ENCODE measurements at places on chromosomes 12 and 14.
A peak's percentile ranks its signal among the peaks of the same experiment; 100 is the strongest.

DNA sequence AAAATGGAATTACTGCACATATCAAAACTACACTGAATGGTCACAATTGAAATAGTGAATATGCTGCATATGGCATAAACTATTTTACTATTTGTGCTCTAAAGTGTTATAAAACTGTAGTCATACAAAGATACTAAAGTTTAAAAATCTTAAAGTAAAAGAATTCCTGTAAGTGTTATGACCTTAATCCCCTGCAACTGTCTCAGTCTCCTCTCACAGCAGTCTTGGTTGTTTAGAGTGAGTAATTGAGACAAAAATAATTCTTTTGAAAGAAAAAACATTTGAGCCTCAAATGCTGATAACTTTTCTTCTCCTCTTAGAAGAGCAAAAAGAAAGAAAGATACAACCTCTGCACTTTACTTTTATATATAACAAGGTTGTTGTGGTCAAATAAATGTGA is 99.9 kb downstream of the SYT1 start:
- H3K4me3 ChIP-seq = no peak overlapping the region
- H3K27ac ChIP-seq = no peak overlapping the region
- DNase-seq = no peak

DNA sequence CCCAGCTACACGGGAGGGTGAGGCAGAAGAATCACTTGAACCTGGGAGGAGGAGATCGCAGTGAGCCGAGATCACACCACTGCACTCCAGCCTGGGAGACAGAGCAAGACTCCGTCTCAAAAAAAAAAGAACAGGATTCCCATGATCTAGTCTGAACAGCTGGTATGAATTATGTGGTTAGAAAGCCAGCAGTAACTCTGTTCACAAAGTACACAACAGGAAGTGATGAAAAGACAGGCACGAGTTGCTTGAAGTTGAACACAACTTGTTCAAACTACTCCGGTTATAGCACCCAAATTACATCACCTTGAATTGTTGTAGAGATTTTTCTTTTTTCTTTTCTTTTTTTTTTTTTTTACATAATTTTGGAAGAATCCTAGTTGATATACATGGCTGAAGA is 238.8 kb upstream of the RGS6 start:
- H3K36me3 ChIP-seq = peaks cover 4% of the 10 kb centered on the region
- H3K4me3 ChIP-seq = no peak overlapping the region
- H3K4me1 ChIP-seq = peaks cover 9% of the 10 kb centered on the region
- H3K27ac ChIP-seq = no peak overlapping the region

GRCh38 chr14:29800961-29801360 is 126.7 kb downstream of the PRKD1 start:
- DNase-seq = no peak
- no peaks in the 10 kb centered on the region for H3K4me1 ChIP-seq
- no peak overlapping the region for H3K27ac ChIP-seq
- no peak overlapping the region for H3K4me3 ChIP-seq
- no peaks in the 10 kb centered on the region for H3K27me3 ChIP-seq
- H3K36me3 ChIP-seq = no peaks in the 10 kb centered on the region

- H3K27me3 ChIP-seq = no peaks in the 10 kb centered on the region
- H3K27ac ChIP-seq = peak overlapping the region; percentile 20
These were observed 24.6 kb upstream of the MGP start for GRCh38 chr12:14910090-14910915.

DNA sequence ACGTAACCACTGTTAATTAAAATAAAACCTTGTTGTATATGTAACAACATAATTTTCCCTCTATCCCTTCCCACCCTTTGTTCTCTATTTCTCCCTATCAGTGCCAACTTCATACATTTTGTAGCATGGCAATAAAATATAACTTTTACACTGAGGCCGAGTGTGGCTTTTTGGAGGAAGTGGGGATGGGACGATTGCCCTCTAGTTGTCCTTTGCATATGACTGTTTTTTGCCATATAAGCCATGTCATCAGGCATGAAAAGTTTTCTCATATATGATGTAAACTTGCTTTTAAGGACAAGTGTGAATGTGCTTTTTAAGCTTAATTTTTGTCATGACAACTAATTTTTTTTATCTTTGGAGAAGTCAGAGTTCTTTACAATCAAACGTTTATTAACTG is 6.2 kb upstream of the CCT2 start:
- H3K27me3 ChIP-seq = no peaks in the 10 kb centered on the region
- H3K4me1 ChIP-seq = no peaks in the 10 kb centered on the region
- H3K36me3 ChIP-seq = peaks cover 4% of the 10 kb centered on the region
- no peak for DNase-seq
- H3K4me3 ChIP-seq = no peak overlapping the region

- no peak overlapping the region for H3K4me3 ChIP-seq
- H3K27ac ChIP-seq = no peak overlapping the region
- no peaks in the 10 kb centered on the region for H3K36me3 ChIP-seq
These were observed 67.7 kb upstream of the CPM start for GRCh38 chr12:69000540-69001243.

- H3K36me3 ChIP-seq = peaks cover 1% of the 10 kb centered on the region
- DNase-seq = no peak
- H3K27ac ChIP-seq = no peak overlapping the region
- no peaks in the 10 kb centered on the region for H3K27me3 ChIP-seq
These were observed 16.6 kb upstream of the IFI27L2 start for GRCh38 chr14:94145902-94146527.

DNA sequence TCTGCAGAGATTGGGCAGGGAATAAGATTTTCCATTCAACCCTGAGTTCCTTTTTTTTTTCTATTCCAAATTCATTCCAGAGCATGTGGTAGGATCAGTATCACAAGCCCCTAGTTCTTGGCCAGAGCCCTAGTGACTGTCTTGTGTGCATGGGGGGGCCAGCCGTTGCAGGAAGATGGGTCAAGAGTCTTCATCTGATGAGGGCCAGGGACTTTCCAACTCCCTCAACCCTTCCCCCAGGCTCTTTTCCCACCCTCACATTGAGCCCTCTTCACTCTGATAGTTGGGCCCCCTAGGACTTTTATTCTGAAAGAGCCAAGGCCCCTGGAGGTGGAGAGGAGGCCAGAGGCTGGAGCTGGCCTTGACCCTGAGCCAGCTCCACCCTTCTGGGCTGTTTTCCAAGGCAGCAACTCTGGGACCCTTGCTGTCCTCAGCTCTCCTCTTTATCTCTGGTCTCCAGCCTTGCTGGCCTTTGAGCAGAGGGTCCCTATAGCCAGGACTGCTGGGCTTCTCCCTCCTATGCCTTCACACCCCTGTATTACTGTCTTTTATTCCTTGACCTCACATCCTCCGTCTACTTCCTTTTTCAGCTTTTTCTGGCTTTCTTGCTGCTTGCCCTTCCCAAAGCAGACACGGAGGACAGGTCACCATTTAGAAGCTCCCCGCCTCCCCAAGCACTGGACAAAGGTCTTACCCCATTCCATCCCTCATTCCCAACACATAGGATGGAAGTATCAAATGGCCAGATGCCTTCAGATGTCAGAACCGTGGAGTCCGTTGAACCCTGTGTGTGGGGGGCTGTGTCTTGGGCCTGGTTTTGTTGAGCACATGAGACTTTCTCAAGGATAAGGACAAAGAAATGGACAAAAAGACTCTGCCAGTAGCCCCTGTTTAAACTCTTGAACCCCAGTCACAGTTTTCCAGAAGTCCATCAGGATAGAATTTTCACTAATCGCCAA is 5.6 kb downstream of the RBP5 start:
- no peaks in the 10 kb centered on the region for H3K4me1 ChIP-seq
- no peaks in the 10 kb centered on the region for H3K27me3 ChIP-seq
- no peak for DNase-seq
- H3K4me3 ChIP-seq = no peak overlapping the region
- H3K27ac ChIP-seq = no peak overlapping the region
- H3K36me3 ChIP-seq = peaks cover 2% of the 10 kb centered on the region

- peaks cover 13% of the 10 kb centered on the region for H3K4me1 ChIP-seq
- DNase-seq = no peak
- no peak overlapping the region for H3K27ac ChIP-seq
- H3K27me3 ChIP-seq = no peaks in the 10 kb centered on the region
- H3K4me3 ChIP-seq = no peak overlapping the region
These were observed 15.3 kb upstream of the SPIC start for GRCh38 chr12:101459642-101460346.

GRCh38 chr12:21065845-21066244 is 65.1 kb upstream of the SLCO1B1 start:
- H3K27me3 ChIP-seq = no peaks in the 10 kb centered on the region
- no peaks in the 10 kb centered on the region for H3K4me1 ChIP-seq
- no peak overlapping the region for H3K27ac ChIP-seq
- no peak overlapping the region for H3K4me3 ChIP-seq
- DNase-seq = no peak

- peaks cover 15% of the 10 kb centered on the region for H3K36me3 ChIP-seq
- H3K4me1 ChIP-seq = peaks cover 31% of the 10 kb centered on the region
- H3K27ac ChIP-seq = peak overlapping the region; percentile 83
- peaks cover 49% of the 10 kb centered on the region for H3K27me3 ChIP-seq
These were observed 8.4 kb downstream of the HOXC8 start for GRCh38 chr12:54017027-54017788.

- no peaks in the 10 kb centered on the region for H3K4me1 ChIP-seq
- H3K4me3 ChIP-seq = no peak overlapping the region
- H3K36me3 ChIP-seq = peaks cover 4% of the 10 kb centered on the region
- H3K27me3 ChIP-seq = peaks cover 4% of the 10 kb centered on the region
- DNase-seq = no peak
- H3K27ac ChIP-seq = no peak overlapping the region
These were observed 3.8 kb upstream of the FAM186B start for GRCh38 chr12:49609059-49609874.

GRCh38 chr14:86129426-86129825 is 599.5 kb downstream of the FLRT2 start:
- DNase-seq = no peak
- no peak overlapping the region for H3K27ac ChIP-seq
- H3K4me1 ChIP-seq = no peaks in the 10 kb centered on the region
- no peaks in the 10 kb centered on the region for H3K27me3 ChIP-seq
- peaks cover 4% of the 10 kb centered on the region for H3K36me3 ChIP-seq

All from central memory CD8-positive, alpha-beta T cell (primary cell).